Stimulated activated CD8-positive, alpha-beta memory T cell treated with anti-CD3 and anti-CD28 coated beads, Interleukin-7, amount 100 ng/mL, for 24 hours (primary cell): ENCODE measurements at places on chromosomes 12 and 14.
A peak's percentile ranks its signal among the peaks of the same experiment; 100 is the strongest.

- no peak for DNase-seq
Observed at GRCh38 chr12:123506059-123506842, 27.3 kb downstream of the RILPL1 start.

DNA sequence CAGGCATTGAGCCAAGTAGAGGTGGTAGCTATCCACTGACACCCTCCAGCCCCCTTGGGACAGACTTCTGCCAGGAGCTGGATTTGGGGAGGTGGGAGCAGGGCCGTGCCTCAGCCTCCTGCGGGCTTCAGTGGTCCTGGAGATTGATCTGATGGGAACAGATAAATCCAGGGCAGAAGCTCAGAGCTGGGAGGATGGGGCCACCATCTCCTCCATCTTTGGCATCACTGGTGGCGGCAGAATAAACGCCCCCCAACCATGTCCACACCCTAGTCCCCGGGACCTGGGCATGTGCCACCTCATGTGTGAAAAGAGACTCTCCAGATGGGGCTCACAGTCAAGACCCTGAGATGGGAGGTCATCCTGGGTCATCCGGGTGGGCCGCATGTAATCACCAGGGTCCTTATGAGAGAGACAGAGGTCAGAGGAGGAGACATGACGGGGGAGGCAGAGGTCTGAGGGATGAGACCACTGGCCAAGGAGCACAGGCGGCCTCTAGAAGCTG is 209.6 kb upstream of the RTL1 start:
- no peak for DNase-seq

DNA sequence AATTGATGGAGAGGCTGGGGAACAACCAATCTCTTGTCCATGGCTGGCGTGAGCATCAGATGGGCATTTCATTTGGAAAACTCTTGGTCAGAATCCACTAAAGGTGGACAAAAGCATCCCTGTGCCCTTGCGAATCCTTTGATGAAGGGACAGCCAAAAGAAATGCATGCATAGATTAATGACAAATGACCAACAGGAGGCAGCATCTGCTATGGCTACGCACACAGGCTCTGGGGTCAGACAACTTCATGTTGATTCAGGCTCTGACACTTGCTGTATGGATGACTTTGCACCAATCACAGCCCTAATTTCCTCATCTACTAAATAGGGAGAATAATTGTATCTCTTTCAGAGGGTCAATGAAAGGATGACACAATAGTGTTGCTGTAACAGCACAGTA is 117.5 kb downstream of the ASCL4 start:
- DNase-seq, result no peak

DNA sequence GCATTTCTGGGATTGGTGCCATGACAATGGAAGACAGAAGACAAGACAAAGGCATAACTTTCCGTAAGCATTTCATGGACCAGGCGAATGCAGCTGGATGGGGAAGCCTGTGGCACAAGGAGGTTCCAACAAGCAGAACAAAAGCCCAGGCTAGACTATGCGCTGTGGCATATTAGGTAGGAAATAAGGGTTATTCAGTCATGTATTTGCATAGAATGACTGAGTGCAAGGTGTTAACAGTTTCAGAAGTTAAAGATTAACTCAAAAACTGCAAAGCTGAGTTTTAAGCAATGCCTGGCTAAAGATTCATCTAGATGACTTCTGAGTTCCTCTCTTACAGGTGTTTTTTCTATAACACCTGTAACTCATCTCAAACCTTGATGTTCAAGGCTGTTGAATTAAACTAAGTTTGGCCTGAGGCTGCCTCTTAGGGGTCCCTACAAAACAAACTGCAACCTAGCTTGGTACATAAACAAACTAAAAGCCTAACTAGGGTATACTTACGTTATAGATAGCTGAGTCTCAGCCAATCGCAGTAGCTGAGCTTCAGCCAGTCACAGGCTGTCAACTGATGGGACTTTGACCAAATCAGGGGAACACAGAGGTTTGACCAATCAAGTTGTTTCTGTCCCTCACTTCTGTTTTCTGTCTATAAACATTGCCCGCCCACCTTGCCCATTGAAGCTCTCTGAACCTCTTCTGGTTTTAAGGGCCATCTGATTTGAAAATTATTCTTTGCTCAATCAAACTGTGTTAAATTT is 52.2 kb upstream of the PLBD1 start:
- no peak for DNase-seq

DNA sequence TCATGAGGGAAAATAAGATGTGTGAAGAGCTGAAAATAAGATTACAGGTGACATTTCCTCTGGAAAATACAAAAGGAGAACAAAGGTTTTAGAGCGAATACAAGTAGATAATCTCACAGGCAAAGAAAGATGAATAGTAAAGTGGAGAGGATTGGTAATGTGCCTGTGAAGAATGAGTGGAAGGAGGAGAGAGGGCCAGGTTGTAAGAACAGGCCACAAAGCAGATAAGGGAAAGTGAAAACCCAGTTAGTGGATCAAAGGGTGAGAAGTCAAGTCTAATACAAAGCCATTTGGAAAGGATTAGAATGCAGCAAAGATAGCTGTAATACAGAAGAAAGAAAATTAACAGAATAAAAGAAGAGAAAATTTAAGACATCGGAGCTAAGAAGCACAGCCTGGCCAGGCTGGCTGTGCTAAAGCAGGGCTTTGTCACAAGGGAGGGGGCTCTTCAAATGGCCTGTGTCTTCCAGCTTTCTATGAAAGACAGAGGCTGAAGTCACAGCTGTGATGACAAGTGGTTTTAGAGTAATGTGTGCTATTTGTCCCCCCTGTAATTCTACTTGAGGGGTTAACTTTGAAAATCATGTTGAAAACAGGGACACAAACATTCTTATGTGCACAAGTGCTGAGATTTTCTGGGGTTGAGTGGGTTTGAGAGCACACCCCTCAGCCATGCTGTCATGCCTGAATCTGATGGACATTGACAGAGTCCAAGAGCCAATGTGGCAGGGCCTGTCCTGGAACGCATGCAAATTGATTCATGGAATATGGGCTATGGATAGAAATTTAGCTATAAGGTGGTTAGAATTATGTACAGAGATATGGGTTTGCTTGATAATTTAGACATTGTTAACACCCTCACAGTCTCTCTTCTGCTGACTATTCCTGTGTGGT is 344.5 kb upstream of the NAV3 start:
- DNase-seq, result no peak

GRCh38 chr14:76814726-76815645 is 2.3 kb upstream of the ANGEL1 start:
- DNase-seq, result no peak

DNA sequence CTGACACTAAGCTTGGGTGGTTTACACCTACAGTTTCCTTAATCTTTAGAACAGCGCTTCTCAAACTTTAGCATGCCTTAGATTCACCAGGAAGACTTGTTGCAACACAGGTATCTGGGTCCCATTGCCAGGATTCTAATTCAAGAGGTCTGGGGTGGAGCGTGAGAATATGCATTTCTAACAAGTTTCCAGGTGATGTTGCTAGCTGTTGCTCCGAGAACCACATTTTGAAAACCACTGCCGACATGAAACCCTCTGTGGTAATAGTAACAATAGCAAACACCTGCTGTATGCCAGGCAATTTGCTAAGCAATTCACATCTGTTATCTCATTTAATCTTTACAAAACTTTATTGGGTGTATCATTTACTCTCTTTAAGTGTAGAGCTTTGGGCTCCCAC is 58.6 kb downstream of the TRHDE start:
- DNase-seq, result no peak

GRCh38 chr12:14629832-14630710 is 62.4 kb upstream of the PLBD1 start:
- DNase-seq, result peak; percentile 23

GRCh38 chr12:34595749-34596733 is 573.7 kb downstream of the ALG10 start:
- no peak for DNase-seq

GRCh38 chr12:121424624-121424975 is 24.7 kb downstream of the RNF34 start:
- DNase-seq, result no peak

DNA sequence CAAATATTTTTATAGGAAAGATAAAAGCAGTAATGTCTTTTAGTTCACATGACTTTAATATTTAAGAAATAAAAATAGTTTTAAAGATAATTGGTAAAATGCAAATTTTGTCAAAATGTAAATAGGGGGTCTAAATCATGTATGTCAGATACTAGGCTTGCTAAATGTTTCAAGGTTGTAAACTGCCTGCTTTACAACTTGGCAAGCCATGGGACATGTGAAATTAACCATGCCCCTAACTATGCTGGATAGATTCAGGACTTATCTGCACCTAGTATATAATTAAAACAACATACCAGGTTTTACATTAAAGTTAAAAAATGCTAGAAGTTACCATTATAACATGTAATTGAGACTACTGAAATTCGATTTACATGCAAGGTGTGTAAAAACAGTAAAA is 537.3 kb upstream of the MIS18BP1 start:
- no peak for DNase-seq

GRCh38 chr12:15522574-15523187 is 200.4 kb downstream of the PTPRO start:
- no peak for DNase-seq
